Thoracic aorta (tissue), 2 donors: ENCODE measurements at places on chromosomes 13 and 19. TPM values are rescaled to one million over a fixed set of nuclear protein-coding genes. Genes with fewer than 3 reads are reported as not detected.

DNA sequence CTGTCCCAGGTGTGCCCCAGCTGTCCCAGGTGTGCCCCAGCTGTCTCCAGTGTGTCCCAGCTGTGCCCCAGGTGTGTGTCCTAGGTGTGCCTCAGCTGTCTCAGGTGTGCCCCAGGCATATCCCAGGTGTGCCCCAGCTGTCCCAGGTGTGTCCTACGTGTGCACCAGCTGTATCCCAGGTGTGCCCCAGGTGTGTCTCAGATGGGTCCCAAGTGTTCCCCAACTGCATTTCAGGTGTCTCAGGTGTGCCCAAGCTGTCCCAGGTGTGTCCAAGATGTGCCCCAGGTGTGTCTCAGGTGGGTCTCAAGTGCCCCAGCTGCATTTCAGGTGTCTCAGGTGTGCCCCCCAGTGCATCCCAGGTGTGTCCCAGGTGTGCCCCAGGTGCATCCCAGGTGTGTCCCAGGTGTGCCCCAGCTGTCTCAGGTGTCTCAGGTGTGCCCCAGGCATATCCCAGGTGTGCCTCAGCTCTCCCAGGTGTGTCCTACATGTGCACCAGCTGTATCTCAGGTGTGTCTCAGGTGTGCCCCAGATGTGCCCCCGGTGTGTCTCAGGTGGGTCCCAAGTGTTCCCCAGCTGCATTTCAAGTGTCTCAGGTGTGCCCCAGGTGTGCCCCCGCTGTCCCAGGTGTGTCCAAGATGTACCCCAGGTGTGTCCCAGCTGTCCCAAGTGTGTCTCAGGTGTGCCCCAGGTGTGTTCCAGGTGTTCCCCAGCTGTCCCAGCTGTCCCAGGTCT, 1.3 kb upstream of the GRK1 start:
- H3K27me3 ChIP-seq: no peaks in the 10 kb centered on the region
- no peak overlapping the region for H3K4me3 ChIP-seq
- H3K4me1 ChIP-seq: no peaks in the 10 kb centered on the region
- no peak for DNase-seq

GRCh38 chr19:661427-662196, 1.4 kb downstream of the RNF126 start:
- no peaks in the 10 kb centered on the region for H3K36me3 ChIP-seq
- no peaks in the 10 kb centered on the region for H3K27me3 ChIP-seq
- no peak for DNase-seq
- H3K4me3 ChIP-seq: peak overlapping the region; percentile 100

The ZFP28 gene
- 15.8 TPM for total RNA-seq

The TUBB4A gene
- total RNA-seq: not detected

The PSG3 gene
- total RNA-seq: not detected

The PEG3 gene
- 11.6 TPM for total RNA-seq

The SIGLECL1 gene
- total RNA-seq: not detected
